ENCODE measurements at places on chromosomes 3 and 15.
A peak's percentile ranks its signal among the peaks of the same experiment; 100 is the strongest.

GRCh38 chr3:150315721-150316120 is 92.4 kb upstream of the TSC22D2 start:
- DNase-seq, result no peak

DNA sequence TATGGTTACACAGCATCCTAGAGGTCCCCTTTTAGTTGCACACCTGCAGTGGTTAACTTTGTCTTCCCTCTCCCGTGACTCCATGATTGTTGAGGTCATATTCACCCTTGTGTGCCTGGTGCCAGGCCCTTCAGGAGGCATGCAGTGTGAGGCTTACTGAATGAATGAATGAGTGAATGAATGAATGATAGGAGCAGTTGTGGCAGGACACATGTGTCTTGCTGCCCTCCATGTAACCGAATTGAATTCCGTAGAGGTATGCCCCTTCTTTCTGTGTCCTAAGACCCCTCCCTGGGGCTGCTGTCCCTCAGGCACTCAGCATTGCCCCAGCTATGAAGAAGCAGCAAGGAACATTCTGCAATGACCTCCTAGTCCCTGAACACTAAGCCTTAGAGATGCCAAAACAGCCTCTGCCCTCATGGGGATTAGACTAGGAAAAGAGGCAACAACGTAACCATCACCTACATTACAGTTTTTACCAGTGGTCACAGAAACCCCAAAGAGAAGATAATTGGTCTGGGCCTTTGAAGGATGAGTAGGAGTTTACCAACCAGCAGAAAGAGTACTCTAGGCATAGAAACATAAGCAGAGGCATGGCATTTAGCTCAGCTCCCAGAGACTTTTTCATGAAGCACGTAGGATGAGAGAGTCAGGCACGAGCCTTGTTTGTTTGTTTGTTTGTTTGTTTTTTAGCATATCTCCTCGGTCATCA is 22.5 kb upstream of the CPNE9 start:
- no peak for DNase-seq

DNA sequence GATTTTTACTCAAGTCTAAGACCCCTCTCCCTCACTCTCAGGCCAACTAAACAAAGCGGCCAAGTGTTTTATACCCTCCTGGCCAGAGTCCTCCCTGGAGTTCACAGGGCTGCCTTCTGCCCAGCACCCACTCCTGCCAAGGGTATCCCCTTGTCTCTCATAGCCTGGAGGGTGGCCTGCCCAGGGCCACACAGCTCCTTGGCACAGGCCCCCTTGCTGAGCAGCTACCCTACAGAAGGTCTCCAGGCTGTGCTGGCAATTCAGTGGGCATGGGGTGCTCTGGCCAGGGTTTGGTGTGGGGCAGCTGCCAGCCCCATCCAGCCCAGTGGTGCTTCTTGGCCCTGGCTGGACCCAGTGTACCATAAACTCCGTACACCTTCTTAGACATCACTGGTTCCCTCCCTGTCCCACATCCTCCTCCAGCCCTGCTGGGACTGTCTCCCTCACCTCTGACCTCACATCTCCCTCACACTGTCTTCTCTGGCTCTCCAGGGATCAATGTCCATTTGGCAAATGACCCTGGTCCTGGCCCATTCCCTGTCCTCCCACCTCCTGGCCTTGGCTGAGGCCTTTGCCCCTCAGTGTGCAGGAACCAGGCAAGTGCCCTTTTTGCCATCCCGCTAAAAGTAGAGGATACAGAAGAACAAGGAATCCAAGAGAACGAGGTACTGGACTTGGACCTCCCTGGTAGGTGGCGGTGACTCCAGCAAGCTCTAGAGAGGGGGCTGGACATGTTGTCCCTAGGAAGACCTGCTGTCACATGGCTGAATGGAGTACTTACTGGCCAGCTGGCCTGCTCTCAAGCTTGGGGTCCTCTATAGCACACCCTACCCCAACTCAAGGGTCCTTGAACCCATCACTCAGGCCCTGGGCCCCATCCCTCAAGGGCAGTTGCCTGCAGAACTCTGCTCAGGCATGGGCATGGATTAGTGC is 50.0 kb upstream of the TRPM1 start:
- DNase-seq, result no peak

GRCh38 chr15:46918462-46919140 is 798.7 kb upstream of the SEMA6D start:
- no peak for DNase-seq

- DNase-seq, result no peak
These were observed 123.0 kb upstream of the EIF1B start for GRCh38 chr3:40186508-40186907.

- DNase-seq, result no peak
These were observed 148.1 kb downstream of the NEK11 start for GRCh38 chr3:131174752-131175151.

DNA sequence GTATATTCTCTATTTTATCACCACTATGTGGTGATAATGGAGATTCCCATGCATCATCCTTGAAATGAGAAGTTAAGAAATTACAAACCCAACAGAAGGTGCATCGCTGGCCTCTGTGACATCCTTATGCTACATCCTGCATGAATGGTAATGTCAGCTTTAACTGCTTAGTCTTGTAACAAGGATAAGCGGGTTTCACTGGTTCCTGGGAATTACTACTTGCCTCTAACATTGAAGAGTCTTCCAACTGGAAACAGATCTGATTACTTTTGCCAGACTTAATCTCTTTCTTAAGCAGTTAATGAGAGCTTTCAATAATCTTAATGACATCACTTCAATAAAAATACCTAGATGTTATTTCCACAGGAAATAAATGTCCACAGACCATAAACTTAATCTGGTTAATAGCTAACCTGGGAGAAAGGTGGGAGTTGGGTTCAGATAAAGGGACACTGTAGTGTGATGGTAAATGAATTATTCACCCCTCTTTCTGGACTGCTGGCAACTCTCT is 44.0 kb downstream of the FMN1 start:
- DNase-seq, result no peak

GRCh38 chr3:23442598-23443383 is 239.7 kb downstream of the UBE2E2 start:
- no peak for DNase-seq

DNA sequence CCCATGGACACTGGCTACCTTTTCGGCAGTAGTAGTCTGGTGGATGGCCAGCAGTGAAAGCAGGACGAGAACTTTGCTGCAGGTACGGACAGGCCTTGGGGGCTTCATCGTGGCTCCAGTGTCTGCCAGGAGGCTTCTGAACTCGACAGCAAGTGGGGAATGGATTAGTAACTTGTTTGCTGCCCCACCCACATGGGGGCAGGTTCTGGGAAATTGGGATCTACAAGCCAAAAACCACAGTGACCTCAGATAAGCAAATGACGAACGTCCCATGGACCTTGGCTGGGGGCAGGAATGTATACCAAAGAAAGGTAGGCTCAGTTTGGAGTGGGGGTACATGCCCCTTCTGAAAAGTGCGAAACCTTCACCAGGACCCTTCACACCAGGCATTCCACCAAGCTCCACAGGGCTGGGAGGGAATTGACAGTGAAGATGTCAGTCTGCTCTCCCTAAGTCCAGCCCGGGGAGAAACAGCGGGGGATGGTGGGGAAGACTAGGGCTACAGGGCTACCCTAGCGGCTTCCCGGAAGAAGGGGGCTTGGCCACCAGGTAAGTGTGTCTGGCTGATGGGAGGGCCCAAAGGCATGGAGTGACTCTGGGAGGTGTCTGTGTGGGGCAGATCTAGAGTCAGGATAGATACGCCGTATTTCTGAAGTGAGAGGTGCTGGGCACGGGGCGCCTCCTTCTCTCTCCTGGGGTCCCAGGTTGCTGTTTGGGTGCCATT is at the start of gene ITIH4:
TSS of gene ITIH4 (minus strand) at position 138 of the 724 bp plus-strand sequence. CDS start at position 108, 30 bp downstream.
- DNase-seq, result no peak

DNA sequence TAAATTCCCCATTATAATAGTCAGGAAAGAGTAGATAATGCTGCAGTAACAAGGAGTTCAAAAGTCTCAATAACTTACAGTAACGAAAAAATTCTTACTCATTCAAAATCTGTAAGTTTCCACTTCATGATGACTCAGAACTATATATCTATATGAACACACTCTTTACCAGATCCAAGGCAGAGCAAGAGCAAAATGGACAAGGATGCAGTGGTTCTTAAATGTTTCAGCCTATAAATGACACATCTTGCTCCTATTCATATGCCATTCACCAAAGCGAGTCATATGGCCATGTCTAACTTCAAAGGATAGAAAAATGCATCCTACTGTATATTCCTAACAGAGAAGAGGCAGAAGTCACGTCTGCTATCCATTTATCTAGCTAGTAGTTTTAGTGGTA is 787.7 kb downstream of the NAALADL2 start:
- no peak for DNase-seq

DNA sequence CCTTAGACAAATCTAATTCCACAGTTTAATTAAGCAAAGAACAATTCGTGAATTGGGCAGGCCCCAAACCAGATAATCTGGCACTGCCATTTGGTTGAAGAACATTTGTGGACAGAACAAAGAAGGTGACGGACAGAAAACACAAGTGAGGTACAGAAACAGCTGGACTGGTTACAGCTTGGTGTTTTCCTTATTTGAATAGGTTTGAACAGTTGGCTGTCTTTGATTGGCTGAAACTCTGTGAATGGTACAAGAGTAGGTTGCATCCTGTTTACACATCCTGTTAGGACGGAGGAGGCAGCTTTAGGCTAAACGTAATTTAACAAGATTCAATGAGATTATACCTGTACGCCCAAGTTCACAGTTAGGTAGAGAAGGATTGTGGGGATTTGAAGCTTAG is 114.4 kb downstream of the LPP start:
- no peak for DNase-seq

- no peak for DNase-seq
These were observed 65.0 kb downstream of the FRMD4B start for GRCh38 chr3:69320871-69321271.

DNA sequence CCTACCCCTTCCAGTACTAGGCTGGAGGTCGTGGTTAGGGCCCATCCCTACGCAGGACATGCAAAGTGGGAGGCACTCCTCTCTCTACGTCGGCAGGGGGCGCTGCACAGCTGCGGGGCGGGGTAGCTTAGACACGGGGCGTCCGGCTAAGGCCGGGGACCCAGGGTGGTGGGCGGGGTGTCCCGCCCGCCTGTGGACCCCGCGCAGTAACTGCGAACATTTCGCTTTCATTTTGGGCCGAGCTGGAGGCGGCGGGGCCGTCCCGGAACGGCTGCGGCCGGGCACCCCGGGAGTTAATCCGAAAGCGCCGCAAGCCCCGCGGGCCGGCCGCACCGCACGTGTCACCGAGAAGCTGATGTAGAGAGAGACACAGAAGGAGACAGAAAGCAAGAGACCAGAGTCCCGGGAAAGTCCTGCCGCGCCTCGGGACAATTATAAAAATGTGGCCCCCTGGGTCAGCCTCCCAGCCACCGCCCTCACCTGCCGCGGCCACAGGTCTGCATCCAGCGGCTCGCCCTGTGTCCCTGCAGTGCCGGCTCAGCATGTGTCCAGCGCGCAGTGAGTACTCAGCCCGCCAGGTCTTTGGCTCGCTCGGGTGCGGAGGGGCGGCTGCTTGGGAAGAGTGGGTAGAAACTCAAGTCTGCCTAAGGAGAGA is at the start of gene IL12A:
TSS of gene IL12A (plus strand) at position 219 of the 655 bp plus-strand sequence.
- peak; percentile 28 for DNase-seq

DNA sequence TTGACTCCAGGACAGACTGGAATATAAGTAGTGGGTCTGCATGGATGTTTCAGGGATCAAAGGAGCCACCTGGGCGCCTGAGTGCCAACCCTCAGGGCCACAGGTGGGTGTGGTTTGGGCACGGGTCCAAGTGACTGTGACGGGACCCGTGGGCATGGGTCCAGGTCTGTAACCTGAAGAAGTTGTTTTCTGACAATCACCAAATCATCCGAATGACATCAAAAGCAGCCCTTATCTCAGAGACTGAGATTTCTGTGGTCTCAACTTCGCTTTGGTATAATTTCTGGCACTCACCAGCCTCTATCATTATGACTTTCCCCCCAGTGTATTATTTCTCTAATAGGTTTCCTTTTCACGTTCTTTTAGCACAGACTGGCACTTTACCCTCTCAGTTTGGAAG is 24.4 kb downstream of the RLBP1 start:
- DNase-seq, result no peak
